ENCODE measurements at places on chromosomes 12 and 14.

DNA sequence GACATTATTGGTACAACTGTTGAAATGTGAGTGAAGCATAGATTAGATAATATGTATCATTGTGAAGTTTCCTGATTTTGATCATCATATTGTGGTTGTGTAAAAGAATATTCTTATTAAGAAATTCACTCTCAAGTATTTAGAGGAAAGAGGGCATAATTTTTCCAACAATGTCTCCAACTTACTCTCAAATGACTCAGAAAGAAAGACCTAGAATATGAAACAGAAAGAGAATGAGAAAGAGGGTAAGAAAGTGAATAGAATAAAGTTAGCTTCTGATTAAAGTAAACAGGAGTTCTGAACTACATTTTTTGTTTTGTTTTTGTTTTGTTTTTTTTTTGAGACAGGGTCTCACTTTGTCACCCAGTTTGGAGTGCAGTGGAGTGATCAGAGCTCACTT is 123.0 kb downstream of the CPNE8 start:
- no peak for DNase-seq

DNA sequence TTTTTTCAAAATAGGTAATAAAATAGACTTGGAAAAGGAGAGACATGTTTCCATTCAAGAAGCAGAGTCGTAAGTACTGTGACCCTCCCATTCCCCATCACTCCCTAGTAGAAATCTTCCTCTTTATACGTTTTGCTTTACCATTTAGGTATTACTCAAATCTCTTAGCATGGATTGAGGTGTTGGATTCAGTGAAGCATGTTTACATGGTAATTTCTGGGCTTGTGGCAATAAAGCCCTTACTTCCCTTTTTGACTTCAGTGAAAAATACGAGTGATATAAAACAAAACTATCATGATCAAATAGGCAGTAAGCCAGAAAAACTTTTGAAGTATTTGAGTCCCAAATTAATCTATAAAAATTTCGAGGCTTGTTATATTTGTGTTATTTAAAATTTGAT is 27.4 kb downstream of the RAB21 start:
- DNase-seq: no peak

- no peak for DNase-seq
These were observed 96.9 kb downstream of the RAD51B start for GRCh38 chr14:67916430-67916829.

- peak; percentile 86 for DNase-seq
These were observed 1.1 kb downstream of the ANO6 start for GRCh38 chr12:45216983-45217485.

DNA sequence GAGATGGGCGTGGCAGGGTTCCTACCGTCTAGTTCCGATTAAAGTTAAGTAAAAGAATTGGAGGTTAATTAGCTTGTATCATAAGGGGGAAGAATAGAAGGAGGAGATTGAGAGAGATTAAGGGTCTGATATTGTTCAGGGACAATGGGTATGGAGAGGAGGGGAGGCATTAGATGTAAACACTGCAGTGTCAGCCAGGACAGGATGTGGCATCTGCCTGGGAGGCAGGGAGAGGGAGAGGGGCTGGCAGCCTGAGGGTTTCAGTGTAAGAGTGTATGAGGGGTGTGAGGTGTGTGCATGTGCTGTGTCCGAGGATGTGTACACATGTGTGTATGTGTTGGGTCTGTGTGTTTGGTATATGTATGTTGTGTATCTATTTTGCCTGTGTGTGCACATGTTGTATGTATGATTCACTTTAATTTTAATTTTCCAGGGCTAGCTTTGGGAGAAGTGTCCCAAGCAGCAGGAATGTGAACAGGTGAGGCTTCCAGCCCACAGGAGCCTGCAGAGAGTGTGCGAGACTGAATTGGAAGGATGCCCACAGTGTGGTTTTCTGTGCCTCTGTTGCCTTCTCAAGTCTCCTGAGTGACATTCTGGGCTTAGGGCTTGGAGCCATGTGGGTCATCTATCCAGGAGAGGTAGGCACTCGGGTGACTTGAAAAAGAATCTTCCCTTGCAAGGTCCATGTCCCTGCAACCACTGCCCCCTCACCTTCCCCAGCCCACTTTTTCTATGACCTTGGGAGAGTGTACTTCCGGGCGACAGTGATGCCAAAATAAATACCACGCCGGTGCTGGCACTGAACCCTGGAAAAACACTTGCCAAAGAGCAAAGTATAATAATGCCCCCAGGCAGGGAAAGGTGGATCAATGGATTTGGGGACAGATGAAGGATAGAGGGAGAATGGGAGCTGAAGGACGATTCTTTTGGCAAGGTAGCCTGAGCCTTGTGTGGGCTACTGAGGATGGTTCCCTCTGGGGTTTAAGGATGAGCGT is 36.8 kb upstream of the DCD start:
- DNase-seq: no peak

DNA sequence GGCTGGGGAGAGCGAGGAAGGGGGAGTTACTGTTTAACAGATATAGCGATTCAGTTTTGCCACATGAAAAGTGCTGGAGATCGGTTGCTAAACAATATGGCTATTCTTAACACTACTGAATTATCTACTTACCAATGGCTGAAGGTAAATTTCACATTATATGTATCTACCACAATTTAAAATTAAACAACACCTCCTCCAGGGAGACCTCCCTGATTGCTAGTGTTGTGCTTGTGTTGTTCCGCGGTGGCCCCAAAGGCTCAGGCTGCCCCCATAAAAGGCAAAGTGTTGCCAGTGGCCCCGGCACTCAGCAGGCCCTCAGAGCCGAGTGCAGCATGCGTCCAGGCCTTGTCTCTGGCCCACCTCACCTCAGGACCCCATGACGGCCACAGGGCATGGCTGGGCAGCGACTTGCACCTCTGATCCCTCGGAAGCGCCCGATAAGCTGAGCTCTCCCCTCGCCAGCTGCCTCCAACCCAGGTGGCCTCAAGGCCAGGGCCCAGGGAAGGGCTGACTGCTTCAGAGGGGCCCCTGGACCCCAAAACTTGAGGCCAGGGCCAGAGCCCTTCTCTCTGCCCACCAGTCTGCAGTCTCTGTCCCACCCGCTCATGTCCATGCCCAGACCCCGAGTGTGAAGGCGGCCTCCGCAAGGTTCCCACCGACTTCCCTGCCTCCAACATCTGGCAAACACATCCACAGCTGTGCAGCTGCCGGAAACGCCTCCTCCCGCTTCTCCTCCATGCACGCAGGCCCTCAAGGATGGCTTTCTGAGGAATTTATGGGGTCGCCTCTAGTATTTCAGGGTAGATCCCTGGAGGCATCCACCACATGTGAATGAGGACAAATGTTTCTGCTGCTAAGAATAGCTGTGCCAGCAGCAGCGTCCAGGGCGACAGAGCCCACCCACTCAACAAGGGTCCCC is 60.0 kb downstream of the NCOR2 start:
- no peak for DNase-seq

DNA sequence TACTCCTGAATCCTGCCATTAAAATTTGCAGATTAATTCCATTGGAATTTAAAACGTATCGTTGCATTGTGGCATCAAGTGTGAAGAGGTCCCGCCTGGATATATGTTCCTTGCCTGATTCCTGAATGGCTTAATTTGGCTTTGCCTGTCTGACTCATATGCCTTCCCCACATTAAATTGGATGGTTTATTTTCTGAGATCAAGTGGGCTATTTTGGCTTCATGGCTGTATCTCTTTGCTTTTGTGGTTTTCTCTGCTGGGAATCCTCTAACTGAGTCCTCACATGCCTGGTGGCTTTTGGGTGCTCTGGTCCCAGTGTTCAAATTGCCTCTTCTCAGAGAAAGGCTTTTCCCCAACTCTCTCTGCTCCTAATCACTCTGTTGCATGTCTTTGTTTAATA is 127.9 kb upstream of the DYRK2 start:
- peak; percentile 22 for DNase-seq

DNA sequence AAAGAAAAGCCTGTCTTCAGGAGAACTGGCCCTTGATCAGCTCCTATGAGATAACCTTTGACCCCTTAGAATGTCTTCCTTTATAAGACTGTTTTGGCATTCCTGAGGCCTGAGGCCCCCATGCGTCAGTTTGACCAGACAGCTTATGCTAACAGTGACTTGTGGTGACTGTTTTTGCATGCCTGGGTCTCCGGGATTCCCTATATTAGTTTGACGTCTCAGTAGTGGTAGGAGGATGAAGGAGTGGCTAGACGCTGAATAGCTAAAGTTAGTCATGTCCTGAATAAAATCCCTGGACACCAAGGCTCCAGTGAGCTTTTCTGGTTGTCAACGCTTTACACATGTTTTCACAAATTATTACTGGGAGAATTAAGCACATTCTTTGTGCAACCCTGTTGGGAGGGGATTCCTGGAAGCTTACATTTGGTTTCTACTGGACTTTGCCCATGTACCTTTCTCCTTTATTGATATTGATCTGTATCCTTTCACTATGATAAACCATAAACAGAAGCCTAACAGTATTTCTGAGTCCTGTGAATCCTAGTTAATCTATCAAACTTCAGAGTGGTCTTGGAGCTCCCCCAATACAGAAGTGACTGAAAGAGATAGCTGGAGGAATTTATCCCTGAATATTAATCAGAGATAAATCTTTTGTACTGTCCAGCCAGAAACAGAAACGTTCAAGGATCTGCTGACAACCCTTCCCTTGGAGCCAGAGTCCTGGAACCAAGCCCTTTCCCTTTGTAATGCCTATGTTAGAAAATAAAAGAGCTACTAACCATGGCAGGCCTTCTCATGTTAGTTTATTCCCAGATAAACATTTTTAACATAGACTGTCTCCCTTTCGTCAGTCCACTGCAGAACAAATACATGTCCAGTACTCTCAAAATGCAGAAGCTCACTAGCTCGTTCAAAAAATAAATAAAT is 479.2 kb downstream of the RPS29 start:
- DNase-seq: no peak

GRCh38 chr12:52993558-52993869 is 12.7 kb upstream of the EIF4B start:
- DNase-seq: no peak

DNA sequence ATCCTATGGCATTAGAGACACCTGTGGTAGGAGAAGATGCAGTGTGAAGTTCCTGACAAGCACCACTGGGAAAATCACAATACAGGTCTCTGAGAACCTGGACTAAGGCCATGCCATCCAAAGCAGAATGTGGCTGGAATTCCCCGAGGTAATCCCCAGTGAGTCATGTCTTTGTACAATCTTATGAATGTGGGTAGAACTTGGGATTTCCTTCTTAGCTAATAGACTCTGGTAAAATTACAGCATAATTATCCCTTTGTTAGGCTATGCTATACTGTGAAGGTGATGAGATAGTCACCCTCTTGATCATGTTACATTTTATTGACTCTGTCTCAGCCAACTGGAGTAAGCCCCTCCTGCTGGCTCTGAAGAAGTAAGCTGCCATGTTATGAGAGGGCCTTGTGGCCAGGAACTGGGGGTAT is 224.3 kb upstream of the DCN start:
- no peak for DNase-seq

DNA sequence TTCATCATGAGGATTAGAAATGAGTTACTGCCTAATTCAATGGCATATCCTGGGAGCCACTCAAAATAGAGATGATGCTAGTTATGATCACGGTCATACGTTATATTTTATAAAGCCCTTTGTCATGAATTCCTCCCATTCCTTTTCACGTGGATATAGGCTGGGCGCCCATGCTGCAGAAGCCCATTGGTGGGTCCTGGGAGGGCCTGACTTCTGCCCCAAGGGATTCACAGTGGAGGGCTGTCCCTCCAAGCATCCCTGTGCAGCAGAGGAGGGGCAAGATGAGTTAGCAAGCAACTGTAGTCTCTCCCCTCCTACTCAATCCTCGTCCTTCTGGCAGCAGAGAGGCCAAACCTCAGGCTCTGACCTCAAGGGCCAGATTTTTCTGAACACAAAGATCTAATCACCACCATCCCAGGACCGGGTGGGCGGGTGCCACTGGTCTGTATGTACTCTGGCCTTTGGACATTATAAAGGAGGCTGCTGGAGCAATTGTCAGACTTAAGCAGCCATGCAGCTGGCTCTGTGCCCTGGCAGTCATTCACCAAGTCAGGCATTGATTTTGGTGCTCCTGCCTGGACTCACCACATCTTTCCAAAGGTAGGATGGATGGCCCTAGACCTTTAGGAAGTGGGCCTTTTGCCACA is 8.6 kb downstream of the GLTP start:
- DNase-seq: no peak

DNA sequence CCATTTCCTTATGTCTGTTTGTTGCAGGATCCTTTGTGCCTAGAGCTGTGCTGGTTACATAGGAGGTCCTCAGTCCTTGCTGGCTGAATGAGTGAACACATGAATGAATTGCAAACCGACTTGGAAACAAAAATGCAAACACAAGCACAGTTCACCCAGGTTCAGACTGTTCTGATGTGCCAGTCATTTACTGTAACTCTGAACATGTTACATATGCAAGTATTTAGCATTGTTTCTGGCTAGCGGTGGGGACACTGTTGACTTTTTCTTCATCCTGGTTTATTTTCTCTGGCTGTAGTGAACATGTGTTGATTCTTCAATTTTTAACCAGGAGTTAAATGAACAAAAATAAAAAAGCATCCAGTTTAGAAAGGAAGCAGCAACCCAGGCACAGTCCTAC is 33.4 kb downstream of the TSPAN9 start:
- no peak for DNase-seq

DNA sequence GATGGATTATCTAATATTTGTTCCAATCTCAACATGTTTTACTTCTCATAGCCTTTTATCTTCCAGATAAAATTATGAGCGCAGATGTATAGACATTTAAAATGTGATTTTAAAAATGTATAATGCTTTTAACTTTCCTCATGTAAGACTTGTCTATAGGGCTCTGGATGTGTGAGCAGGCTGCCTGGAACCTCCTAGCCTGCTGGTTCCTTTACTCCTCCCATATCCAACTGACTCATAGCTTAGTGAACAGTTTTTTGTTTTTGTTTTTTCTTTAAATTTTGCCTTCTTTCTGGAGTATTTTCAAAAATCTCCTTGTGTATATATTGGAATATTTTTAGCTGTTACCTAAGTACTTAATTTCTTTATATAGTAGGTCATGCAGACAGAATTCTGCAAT is 115.4 kb downstream of the PDE3A start:
- no peak for DNase-seq

DNA sequence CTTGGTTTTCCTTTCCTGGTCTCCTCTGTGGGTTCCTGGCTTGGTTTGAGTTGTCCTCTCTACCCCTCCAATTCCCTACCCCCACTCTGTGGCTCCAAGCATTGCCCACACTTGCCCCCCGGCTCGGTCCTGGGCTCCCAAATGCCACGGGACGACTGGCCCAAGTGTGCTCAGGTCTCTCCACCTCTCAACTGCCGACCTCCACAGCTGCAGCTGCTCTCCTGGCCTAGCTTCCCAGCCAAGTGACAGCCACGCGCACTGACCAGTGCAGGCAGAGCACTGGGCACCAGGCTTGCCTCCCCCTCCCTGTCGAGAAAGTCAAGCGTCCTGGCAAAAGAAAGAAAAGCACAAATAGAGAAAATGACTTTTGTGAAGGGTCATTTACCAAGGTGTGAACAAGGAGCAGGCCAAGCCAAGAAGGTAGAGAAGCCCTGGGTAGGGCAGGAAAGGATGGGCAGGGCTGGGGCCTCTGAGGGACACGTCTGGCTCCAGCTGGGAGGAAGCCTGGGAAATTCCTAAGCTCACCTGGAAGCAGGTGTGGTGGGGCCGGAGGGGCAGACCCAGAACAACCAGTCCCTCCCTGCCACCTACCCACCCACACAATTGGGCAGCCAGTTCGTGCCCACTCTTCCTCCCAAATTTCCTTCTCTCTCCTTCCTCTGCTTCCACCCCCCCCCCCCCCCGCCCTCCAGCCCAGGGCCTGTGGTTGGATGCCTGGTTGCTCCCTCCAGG is 1.8 kb upstream of the CEP170B start:
- no peak for DNase-seq

- no peak for DNase-seq
These were observed 141.6 kb downstream of the GCH1 start for GRCh38 chr14:54760866-54761575.

GRCh38 chr12:65834146-65834935 is 10.1 kb downstream of the HMGA2 start:
- no peak for DNase-seq

All from NCI-H82 (cell line).